ENCODE measurements at places on chromosomes 5 and 9.

DNA sequence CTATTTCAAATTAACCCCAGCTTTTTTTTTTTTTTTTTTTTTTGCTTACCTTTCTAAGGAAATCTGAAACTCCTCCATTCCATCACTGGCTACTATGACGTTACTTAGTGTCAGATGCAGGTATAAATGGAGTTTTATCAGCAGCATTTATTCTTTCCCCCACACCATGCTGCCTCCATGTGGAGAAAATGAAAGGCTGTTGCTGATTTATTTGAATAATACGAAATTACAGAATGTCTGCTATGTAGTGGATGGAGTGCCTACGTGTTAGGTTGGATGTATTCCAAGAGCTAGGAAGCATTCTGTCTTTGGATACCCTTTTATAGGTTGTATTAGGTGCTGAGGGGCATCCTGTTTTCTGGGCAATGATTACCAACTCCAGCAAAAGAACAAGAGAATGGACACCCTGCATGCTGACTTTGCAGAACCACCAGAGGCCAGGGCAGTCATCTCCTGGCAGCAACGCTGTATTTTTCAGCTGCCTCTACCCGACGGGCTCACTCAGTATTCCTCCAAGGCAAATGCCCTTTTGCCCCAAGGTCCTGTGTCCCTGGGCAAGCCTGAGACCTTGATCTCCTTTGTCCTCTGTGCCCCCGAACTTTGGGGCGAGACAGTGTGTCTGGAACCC lies 199.5 kb downstream of the ALDH1A1 start:
- DNase-seq = no peak

DNA sequence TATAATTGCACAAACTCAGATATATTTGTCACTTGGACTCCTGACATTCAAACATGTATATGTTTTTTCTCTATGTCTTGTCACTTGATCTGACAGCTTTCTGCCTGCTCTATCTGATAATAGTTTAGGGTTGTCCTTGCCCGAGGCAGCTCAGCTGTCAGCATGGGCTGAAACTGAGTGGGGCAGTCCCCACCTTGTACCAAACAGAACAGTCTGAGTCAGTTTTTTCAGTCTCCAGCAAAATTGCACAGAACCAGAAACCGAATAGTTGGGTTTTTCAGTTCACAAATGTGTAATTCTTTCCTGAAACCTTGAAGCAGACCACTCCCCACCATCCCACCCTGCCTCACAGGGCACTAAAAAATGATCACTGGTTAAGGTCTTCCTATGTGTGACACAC lies 9.5 kb upstream of the HAND1 start:
- no peak for DNase-seq

- DNase-seq = no peak
Measured at GRCh38 chr5:54757541-54757940, 227.9 kb downstream of the ESM1 start.

GRCh38 chr5:77957931-77958521 lies 181.9 kb upstream of the TBCA start:
- DNase-seq = no peak

- no peak for DNase-seq
Measured at GRCh38 chr9:116877072-116877471, 190.0 kb downstream of the TRIM32 start.

DNA sequence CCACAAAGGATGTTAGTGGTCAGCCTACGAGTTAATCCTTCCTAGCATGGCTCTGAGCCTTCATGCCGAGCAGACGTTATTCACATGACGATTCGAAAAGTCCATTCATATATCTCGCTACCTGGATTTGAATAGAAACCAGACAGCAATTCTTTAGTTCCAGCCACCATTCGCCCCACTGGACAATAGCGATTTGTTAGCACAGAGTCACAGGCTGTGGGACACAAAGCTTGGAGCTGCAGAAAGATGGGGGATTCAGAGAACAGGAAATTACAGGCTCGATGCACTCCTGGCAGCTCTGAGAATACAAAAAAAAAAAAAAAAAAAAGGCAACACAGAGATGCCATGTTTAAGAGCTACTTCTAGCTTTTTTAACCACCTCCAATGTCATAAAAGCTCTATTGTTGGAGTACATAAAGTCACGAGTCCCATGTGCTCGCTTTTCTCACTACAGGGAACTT lies 110.7 kb downstream of the NR6A1 start:
- DNase-seq = no peak
